Stimulated activated CD8-positive, alpha-beta memory T cell treated with anti-CD3 and anti-CD28 coated beads, Interleukin-7, amount 100 ng/mL, for 1 hour (primary cell): ENCODE measurements at places on chromosomes 4 and X.

DNA sequence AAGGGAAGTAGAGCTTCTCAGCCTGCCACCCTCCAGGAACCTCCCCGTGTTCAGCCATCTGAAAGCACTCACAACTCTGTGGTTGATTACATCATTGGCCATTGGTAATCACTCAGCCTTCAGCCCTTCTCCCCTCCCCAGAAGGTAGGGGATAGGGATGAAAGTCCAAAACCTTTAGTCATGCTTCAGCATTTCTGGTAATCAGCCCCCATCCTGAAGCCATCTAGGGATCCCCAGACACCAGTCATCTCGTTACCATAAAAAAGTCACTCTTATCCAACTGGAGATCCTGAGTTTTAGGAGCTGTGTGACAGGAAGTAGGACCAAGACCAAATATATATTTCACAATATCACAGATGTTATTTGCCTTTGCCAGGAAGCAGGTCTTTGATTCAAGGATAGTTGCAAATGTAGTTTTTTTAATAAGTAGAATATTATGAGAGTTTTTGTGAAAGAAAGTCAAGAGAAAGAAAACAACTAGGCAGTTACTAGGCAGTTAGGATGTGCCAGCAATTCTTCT is 364.6 kb upstream of the NOCT start:
- no peak for DNase-seq

GRCh38 chr4:82799006-82799881 is 648 bp upstream of the SCD5 start:
- no peak for DNase-seq

GRCh38 chr4:113106108-113106507 is 56.7 kb downstream of the ANK2 start:
- DNase-seq = no peak

- DNase-seq = no peak
Observed at GRCh38 chr4:186881521-186882220, 158.0 kb upstream of the FAT1 start.

DNA sequence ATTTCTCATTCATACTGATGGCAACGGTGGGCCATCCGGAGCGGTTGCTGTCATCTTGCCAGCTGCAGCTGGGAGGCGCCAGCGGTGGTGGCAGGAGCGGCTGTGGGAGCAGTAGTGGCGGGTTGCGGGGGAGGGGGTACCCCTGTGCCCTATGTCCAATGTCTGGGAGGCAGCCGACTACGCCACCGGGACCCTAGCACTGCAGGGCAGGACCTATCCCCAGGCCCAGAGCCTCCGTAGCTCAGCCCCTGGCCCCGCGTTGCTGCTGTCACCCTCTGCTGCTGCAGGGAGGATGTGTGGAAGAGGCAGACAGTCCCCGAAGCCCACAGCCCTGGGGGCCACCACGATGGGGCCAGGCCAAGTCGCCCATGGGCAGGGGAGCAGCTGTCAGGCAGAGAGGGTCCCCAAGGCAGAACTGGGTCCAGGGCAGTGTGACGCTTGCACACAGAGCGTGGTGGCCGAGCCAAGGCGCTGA is 10.0 kb upstream of the SPP1 start:
- no peak for DNase-seq

DNA sequence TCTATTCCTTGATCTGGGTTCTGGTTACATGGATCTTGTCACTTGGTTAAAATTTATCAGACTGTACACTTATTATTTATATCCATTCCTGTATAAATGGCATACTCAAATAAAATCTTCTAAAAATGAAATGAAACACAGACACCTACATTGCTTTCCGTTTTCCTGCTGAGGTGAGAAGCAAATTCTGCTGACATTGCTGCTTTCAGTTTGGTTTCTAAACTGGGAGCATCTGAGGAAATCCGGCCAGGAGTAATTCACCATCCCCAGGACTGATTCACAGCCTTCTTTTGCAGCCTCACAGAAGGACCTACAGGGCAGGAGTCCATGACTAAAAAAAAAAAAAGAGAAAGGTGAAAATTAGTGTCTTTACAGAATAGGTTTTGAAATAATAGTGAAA is 93.6 kb downstream of the CORIN start:
- no peak for DNase-seq

DNA sequence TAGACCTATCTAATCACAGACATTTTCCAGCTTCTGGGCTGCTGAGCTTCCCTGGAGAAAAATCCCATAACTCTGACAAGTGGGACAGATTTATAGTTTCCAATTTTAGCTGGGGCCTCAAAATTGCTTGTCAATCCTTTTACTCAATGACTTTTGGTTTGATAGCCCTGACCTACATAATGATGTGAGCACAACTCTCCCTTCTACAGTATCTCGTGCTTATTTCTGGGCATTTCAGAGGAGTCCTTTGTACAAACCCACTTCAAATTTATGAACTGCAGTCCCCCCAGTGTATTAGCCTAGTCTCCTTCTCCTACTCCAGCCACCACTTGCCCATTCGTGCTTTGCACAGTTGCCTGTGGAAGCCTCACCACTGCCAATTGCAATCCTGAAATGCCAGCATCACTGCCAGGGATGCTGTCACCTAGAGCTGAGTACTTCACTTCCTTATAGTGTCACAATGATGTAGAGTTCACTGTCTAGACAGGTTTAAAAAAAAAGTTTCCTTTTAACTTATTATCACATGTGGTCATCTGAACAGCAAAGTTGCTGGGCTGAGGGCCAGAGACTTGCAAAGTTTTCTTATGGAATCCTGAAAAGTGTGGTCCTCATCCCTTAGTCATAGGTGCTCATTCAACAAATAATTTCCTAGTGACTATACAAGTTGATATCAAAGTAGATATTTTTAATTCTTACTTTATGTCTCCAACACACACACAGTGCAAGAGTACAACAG is 21.2 kb downstream of the TRAM1L1 start:
- DNase-seq = no peak

DNA sequence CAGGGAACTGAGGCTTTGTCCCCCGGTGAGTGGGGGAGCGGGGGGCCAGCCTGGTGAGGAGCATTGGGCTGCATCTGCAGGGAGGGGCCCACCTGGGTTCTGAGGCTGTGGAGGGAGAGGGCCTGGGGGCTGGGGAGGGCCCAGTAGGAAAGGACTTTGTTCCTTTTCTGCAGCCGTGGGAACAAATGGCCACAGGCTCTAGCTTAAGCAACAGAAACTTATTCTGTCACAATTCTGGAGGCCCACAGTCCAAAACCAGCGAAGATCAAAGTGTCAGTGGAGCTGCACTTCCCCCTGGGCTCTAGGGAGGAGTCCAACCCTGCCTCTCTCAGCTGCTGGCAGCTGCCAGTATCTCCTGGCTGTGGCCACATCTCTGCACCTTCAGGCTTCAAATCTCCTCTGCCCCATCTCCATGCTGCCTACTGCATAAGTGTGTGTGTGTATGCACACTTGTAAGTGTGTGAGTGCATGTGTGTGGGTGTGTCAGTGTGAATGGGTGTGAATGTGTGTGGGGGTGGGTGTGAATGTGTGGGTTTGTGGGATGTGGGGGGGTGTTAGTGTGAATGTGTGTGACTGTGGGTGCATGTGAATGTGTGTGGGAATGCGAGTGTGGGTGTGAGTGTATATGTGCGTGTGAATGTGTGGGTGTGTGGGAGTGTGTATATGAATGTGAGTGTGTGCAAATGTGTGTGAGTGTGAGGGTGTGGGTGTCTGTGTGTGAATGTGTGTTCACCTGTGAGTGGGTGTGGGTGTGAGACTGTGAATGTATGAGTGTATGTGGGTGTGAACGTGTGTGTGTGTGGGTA is 204.5 kb upstream of the PSAPL1 start:
- DNase-seq = no peak

DNA sequence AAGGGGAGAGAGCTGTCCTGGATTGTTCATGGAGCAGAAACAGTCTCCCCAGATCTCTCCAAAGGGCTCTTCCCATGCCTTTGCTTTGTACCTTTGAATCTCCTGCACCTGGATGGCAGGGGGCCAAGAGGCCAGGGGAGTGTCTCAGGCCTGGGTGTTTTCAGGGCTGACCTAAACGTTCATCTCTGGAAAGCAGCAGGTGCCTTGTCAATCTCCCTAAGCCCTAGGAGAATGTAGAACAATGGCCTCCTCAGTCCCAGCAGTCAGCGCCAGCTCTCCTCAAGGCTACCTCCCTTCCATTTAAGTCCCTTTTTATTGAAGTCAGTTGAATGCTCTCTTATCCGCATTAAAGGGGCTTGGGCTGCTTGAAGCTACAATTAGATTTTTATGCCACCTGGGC is 31.2 kb upstream of the NSUN7 start:
- no peak for DNase-seq

- no peak for DNase-seq
Observed at GRCh38 chr4:7787067-7787466, 152.6 kb downstream of the AFAP1 start.
